ENCODE measurements at places on chromosomes 5 and 9.

GRCh38 chr5:56685503-56686217 is 129.7 kb upstream of the MAP3K1 start:
- DNase-seq: no peak

DNA sequence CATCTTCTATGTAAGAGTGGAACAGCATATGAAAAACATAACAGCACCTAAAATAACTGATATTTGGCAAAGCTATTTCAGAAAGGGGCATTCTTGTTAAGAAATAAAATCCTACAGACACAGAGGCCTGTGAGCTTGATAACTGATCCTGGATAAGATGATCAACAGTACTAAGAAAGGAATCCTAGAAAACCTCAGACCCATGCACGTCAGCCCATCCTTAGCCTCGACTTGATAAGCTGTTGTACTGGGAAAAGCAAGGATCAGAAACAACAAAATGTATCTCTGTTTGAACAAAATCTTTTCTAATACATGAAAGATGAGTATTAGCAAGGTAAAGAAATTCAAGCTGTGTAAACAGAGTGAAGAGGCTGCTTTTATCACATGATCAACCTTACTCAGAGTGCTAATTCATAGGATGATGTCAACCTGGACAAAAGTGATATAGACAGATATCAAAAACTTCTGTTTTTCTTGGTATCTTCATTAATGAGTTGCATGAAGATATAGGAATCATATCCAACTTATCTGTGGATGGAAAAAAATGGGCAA is 15.2 kb downstream of the LIFR start:
- no peak for DNase-seq

DNA sequence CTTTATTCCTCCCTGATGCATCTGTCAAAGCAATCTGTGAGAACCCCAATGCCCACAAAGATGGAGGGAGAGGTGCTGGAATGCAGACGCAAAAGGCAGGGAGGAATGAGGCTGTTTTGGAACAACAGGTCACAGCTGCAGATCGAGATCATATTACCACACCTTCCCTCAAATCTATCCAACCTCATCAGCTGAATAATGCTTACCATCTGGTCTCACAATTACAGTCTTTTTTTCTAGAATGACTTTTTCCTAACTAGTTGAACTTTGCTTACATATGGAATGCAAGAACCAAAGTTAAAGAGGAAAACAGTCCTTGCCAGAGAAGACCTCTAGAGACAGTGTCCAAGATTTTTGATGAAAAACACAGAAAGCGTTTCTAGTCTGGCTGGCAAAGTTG is 158.1 kb downstream of the LPAR1 start:
- no peak for DNase-seq

DNA sequence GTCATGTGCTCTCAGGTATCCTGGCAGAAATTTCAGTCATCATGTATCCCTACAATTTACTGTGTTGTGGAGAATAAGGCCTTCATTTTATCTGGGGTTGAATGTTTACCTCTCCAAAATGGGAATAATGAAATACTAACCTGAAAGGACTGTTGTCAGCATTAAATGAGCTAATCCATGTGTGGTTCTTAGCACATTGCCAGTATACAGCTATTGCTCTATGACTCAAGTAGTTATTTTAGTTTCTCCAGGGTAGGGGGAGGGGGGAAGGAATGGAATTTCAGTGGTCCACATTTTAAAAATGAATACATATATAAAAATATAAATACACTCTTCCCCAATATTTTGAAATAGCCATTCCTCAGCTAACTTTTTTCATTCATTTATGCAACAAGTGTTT is 3.5 kb downstream of the PAM start:
- no peak for DNase-seq

GRCh38 chr9:107707428-107707837 is 217.9 kb upstream of the KLF4 start:
- DNase-seq: no peak
